ENCODE measurements at places on chromosomes 6 and 20.

- DNase-seq = peak; percentile 88
Observed at GRCh38 chr6:1630771-1631217, 21.1 kb downstream of the FOXC1 start.

- DNase-seq = no peak
Observed at GRCh38 chr6:166446567-166447065, 63.9 kb upstream of the MPC1 start.

GRCh38 chr6:1993042-1993441, 252.4 kb downstream of the GMDS start:
- DNase-seq = peak; percentile 38

GRCh38 chr20:36362978-36363713, 57.0 kb downstream of the DLGAP4 start:
- no peak for DNase-seq

DNA sequence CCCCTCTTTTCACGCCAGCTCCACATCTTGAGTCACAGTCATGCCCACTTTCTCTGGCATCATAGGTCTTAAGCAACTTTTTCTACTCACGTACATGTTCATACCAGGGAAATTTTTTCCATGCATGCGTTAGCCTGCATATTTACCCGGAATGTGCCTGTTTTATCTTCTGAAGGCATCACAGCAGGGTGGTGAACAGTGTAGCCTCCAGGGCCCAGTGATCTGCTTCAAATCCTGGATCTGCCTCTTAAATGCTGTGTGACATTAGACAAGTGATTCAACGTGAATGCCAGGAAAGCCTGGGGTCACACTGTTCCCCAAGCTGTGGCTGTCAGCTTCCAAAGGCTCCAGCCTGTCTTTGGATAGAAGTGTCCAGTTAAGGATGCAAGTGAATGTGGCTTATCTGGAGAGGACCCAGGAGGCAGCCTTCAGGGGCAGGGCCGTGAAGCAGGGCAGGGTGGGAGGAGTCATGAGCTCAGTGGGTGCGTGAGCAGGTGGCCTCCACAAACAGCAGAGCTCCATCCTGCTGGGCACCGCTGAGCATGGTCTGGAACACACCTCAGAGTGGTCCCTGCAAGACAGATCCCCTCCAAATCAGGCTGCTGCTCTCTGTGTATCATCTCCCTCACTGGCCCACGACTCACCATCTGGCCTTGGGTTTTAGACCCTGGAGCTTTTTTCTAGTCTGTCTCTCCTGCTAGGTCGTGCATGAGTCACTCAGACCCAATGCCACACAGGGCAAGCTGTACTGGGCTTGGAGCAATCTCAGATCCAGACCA, 30.4 kb upstream of the CD93 start:
- DNase-seq = no peak

DNA sequence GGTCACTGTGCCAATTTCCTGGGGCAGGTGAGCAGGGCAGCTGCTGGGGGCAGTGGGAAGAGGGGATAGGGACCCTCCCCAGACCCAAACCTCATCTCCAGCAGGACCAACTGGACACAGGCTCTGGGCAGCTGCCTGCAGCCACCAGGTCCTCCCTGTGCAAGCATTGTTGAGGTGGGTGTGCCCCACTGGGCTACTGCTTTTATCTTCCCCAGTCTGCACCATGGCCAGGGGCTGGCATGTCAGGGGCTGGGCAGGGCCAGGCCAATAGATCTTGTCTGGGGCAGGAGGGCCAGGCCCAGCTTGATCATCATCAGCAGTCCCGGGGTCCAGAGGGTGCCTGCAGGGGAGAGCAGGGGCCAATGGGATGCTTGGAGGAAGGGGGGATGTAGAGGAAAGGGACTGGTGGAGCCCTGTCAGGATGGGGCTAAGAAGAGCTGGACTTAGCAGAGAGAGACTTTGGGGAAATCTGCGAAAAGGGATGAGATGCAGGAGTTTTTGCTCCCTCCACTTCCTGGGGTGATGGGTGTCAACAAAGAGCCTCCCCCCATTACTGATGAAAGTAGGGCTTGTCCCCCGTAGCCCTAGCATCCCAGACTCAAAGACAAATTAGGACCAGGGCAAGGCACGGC, 5.7 kb downstream of the EBF4 start:
- no peak for DNase-seq

GRCh38 chr20:49510562-49511122, 28.2 kb upstream of the KCNB1 start:
- peak; percentile 94 for DNase-seq

- no peak for DNase-seq
Observed at GRCh38 chr6:166934174-166934573, 22.2 kb downstream of the RNASET2 start.

GRCh38 chr6:100268326-100268725, 196.4 kb downstream of the SIM1 start:
- no peak for DNase-seq

GRCh38 chr6:103167345-103168071, 1692.2 kb downstream of the HACE1 start:
- no peak for DNase-seq

- no peak for DNase-seq
Observed at GRCh38 chr6:131065112-131065823, 2.2 kb upstream of the EPB41L2 start.

All from astrocyte (in vitro differentiated cells and primary cell).